ENCODE measurements at places on chromosomes 13 and 19.
A peak's percentile ranks its signal among the peaks of the same experiment; 100 is the strongest.

GRCh38 chr19:45395821-45396617, 8.8 kb downstream of the PPP1R13L start:
- DNase-seq: peak; percentile 2

GRCh38 chr13:40508767-40509342, 157.6 kb downstream of the FOXO1 start:
- DNase-seq: no peak

DNA sequence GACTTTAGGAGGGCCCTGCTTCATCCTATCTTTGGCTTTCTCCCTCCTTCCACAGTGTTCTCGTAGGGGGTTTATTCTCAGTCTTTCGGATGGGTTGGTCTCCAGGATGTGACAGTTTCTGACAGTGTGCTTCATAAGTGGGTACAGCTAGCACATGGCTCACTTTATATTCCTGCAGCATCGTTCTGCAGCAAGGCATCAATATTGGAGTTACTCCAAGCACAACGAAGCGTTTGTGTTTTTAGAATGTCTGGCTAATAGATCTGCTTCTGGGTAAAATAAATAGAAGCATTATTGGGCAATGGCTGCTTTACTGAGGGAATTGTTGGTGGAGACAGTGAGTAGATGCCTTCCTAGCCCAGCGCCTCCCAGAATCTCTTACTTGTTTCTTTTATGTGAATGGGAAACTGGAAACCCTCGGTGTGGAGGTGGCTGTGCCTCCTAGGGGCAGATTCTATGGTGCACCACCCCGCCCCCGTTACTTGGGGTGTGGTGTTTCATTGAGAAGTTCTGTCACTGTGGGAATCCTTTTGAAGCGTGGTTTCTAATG, 2.0 kb downstream of the FARP1 start:
- DNase-seq: peak; percentile 58

DNA sequence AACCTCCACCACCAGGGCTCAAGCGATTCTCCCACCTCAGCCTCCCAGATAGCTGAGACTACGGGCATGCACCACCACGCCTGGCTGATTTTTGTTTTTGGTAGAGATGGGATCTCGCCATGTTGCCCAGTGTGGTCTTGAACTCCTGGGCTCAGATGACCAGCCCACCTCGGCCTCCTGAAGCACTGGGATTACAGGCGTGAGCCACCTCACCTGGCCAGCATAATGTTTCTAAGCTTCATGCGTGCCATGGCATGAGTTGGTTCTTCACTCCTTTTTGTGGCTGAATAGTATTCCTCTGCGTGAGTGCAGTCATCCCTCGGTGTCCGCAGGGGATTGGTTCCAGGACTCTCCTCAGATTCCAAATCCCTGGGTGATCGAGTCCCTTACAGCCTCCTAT, 4.2 kb upstream of the ZNF579 start:
- no peak for DNase-seq

DNA sequence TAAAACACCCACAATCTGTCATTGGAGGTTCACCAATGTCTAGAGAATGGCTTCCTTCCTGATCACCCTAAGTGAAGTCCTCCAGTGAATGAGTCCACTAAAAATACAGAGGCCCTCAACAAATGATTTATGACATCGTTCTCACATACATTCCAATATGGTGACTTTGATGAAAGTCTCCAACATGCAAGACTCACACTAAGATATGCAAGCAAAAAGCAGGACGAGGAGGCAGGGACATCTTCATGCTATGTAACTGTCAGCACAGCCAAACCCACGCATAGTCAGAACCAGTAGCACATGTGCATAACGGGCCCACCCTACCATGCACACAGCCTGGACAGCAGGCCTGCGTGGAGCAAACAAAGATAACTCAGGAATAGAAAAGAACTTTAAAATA, 16.6 kb upstream of the LSM14A start:
- DNase-seq: peak; percentile 11

GRCh38 chr13:30103161-30103840, 204.1 kb downstream of the KATNAL1 start:
- no peak for DNase-seq

- no peak for DNase-seq
Measured at GRCh38 chr19:5022066-5022860, 53.4 kb downstream of the KDM4B start.

DNA sequence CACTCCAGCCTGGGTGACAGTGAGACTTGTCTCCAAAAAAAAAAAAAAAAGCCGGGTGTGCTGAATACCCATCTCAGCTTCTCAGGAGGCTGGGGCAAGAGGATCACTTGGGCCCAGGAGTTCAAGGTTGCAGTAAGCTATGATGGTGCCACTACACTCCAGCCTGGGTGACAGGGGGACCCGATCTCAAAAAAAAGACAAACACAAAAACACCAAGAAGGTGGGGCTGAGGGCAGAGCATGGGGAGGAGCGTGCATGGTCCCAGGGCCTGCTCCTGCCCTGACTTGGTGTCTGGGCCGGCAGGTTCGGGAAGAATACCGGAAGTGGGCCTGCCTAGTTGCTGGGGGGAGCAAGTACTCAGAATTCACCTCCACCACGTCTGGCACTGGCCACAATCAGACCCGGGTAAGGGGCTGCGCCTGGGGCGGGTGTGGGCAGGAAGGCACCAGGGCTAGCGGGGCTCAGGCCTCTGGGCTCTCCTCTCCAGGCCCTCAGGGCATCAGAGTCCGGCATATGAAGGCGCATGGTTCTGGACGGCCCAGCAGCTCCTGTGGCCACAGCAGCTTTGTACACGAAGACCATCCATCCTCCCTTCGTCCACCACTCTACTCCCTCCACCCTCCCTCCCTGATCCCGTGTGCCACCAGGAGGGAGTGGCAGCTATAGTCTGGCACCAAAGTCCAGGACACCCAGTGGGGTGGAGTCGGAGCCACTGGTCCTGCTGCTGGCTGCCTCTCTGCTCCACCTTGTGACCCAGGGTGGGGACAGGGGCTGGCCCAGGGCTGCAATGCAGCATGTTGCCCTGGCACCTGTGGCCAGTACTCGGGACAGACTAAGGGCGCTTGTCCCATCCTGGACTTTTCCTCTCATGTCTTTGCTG, 11.3 kb downstream of the DDX39A start:
- no peak for DNase-seq

DNA sequence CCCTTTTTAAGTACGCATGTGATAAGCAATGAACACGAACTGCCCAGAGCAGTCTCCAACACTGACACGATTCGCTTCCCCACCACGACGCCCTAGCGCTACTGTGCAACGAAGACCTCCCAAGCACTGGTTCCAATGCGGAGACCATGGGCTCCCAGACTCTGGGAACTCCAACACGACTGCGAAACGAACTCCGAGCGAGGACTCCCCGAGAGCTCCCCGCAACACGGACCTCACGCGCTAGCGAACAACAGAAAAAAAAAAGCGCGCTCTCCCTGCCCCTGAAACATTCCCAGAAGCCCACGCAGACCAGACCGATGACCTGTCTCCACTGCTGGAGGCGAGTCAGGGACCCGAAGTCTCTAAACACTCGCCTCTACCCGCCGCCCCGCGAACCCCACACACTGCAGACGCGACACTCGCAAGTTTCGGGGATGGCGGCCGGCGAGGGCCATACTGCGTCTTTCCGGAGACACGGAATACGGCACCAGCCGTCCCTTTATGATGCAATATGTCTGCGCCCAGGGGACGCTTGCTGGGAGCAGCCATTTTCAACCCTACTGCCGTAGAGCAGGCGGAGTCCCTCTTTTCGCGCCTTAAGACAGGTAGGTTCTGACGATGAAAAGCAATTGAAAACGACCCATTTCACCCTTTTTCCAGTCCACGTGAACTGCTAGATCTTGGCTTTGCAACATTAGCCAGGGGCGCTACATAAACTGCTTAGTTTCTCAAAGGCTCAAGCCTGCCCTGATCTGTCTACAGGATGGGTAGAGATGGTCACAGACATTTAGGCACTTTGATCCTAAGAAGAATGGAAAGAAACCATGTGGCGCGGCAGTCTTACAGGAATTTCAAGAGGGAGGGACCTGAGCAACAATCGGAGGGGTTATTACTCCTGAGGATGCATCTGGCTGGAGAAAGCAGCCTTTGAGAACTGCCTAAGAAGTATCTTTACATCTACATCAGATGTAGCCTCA, at the start of gene ZNF577:
Gene ZNF577, minus strand, starts transcription at position 430 of the 977 bp plus-strand sequence. CDS start 7,569 bp downstream, outside the sequence.
- DNase-seq: peak; percentile 96

- no peak for DNase-seq
Measured at GRCh38 chr19:5109560-5109959, 140.6 kb downstream of the KDM4B start.

DNA sequence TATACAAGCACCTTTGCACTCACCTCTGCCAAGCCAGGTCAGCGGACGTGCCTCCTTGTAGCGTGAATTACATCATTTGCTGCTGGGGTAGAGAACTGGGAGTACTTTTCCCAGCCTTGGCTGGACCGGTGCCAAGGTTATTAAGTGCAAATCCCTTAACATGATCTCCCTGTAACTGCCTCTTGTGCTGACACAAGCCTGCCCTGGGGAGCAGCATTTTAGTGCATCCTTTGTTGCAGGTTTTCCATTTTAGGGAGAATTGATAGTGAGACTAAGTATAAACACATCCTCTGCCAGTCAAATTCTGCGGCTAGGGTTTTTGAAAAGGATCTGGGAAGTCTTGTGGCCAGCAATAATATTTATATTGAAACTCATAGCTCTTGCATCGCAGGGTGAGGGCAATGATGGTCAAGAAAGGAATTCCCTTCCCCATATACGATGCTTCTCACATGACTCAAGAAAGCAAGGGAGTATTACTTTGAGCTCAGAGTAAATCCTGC, 32.7 kb upstream of the DCLK1 start:
- DNase-seq: no peak

- DNase-seq: no peak
Measured at GRCh38 chr13:39918620-39919236, 263.3 kb downstream of the COG6 start.

DNA sequence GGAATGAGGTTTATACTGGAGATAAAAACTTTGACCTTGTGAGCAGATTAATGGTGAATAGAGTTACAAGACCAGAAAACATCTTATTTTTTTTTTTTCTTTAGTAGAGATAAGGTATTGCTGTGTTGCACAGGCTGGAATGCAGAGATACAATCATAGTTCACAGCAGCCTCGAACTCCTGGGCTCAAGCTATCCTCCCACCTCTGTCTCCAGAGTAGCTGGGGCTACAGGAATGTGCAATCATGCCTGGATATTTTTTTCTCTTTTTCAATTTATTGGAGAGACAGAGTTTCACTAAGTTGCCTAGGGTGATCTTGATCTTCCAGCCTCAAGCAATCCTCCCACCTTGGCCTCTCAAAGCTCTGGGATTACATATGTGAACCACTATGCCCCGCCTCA, 2139.1 kb downstream of the PCDH9 start:
- no peak for DNase-seq

DNA sequence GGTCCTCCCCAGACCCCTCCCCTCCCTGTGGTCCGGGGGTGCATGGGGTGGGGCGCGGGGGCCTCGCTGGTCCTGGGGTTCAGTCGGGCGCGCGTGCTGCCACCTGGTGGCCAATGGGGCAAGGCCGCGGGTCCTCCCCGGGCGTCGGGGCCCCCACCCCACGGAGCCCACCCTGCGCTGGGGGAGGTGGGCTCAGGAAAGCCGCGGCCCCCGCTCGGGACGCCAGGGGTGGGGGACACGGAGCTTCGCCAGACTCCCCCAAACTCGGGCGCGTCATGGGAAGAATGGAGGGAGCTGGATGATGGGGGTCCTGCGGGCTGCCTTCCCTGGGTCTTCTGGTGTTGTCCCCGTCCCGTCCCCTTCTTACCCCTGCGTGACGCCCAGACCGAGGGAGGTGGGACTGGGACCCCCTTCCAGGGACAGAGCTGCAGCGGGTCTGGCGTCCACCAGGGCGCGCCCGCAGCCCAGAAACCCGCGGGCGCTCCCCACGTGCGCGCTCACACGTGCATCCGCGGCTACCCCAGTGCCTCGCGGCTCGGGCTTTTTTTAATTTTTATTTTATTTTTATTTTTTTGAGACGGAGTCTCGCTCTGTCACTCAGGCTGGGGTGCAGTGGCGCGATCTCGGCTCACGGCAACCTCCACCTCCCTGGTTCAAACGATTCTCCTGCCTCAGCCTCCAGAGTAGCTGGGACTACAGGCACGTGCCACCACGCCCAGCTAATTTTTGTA, 19.8 kb upstream of the TCF3 start:
- peak; percentile 87 for DNase-seq

GRCh38 chr13:85806553-85807175, 7.4 kb upstream of the SLITRK6 start:
- DNase-seq: peak; percentile 13

DNA sequence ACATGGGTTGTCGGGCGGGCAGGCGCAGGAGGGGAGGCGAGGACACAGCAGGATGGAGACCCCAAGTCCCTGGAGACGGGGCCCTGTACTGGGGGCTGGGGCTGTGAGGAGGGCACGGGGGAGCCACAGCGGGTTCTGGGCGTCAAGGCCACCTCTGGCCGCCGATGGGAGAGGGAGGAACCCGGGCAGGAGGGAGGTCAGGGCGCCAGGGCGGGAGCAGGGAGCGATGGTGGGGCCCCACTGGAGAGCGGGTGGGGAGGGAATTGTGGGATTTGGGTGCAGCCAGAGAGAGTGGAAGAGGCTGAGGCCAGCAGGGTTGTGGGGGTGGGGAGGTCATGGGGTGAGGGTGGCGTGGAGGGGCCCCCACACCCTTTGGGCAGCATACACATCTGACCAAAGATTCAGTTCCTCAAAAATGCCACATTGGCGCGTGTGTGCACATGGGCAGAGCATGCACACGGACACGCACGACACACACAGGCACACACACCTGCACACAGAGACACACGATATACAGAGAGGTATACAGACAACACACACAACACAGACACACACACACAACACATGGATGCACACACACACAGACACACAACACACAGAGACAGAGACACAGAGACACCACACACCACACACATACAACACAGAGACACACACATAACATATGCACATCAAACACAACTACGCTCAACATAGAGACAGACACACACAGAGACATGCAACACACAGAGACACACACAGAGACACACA, 54.9 kb downstream of the AP1M1 start:
- DNase-seq: no peak

DNA sequence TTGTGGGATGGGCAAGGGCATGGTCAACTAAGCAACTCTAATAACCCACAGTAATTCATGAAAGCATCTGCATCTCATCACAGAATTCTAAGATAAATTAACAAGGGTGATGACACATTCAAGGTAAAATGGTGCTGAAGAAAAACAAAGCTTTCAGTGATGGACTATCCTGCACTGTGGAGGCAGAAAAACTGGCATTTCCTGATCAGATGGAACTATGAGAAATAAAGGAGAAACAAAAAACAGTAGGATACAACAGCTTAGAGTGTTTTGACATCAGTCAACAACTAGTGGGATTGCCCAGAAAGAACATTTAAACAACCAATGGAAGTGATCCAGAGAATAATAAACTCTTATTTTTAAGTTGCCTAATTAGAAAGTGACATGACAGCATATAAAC, 327.0 kb downstream of the KLF5 start:
- DNase-seq: no peak

Measured in AG20443 (cell line).